ENCODE measurements at places on chromosomes 4 and X.

DNA sequence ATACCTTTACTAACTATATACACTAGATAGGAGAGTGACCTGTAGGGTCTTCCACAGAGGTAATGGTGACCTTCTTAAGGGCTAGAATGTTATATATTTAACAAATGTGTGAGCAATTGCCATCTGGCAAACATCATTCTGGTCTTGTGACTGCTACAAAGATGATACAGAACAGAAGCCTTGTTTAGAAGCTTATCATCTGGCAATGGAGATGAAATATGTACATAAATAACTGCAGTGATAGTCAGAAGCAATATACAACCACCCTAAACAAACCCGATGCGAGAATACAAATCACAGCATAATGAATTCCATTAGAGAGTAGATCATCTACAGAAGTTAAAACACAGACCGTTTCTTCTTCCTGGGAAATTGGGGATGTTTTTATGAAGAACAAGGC lies 952.7 kb upstream of the SLIT2 start:
- H3K4me3 ChIP-seq = no peak overlapping the region
- H3K4me1 ChIP-seq = no peaks in the 10 kb centered on the region
- H3K27ac ChIP-seq = no peak overlapping the region
- no peaks in the 10 kb centered on the region for H3K36me3 ChIP-seq
- H3K27me3 ChIP-seq = no peaks in the 10 kb centered on the region

GRCh38 chr4:176641237-176641636 lies 151.5 kb downstream of the VEGFC start:
- no peak overlapping the region for H3K27ac ChIP-seq
- H3K27me3 ChIP-seq = no peaks in the 10 kb centered on the region
- no peaks in the 10 kb centered on the region for H3K4me1 ChIP-seq
- no peak for DNase-seq
- no peak overlapping the region for H3K4me3 ChIP-seq

GRCh38 chr4:185955826-185956543 lies 113.0 kb upstream of the TLR3 start:
- no peak overlapping the region for H3K4me3 ChIP-seq
- peak overlapping the region; percentile 50 for H3K27ac ChIP-seq
- peak; percentile 42 for DNase-seq
- H3K4me1 ChIP-seq = peaks cover 3% of the 10 kb centered on the region
- H3K27me3 ChIP-seq = no peaks in the 10 kb centered on the region

DNA sequence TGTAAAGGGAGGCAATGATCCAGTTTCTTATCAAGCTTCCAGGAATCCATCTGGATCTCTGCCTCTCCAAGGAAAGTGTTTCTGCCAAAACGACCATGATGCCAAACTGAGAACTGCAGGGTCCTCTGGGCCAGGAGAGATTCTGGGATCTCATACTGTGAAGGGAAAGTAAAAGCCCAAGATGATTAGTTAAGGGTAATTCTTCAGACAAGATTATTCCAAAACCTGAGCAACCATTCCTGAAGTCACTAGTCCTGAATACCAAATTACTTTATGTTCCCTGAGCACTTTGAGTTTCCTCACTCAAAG lies 42.0 kb downstream of the SRPX2 start:
- no peaks in the 10 kb centered on the region for H3K4me1 ChIP-seq
- DNase-seq = no peak
- no peak overlapping the region for H3K27ac ChIP-seq
- no peaks in the 10 kb centered on the region for H3K36me3 ChIP-seq
- H3K4me3 ChIP-seq = no peak overlapping the region
- H3K27me3 ChIP-seq = no peaks in the 10 kb centered on the region

DNA sequence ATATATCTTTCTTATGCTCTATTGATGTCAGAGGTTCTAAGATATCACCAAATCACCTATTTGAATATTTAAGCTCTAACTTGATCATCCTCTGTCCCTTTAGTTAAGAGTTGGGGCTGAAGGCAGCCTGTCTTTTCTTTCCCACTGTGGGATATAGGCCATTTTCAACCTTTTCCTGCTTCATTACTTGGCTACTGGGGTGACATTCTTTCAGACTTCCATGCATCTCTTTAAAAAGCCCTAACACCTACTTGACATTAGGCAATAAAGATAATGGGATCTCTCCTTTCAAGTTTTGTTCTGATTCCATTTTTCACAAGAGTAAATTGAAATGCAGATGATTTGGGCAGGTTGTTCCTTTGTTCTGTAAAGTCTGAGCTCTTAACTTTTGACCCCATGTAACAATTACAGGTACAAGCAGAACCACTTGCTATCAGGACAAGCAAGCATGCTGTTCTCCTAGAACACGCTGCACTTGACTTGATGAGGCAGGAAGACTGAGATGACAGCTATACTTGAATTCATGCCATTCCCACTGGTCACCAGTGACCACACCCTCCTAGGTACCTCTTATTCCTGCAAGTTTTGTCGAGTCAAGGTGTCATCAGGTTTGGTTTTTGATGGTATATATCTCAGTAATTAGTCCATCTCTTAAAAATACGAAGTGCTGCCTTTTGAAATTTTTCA lies 18.2 kb downstream of the HOPX start:
- H3K27me3 ChIP-seq = peaks cover 2% of the 10 kb centered on the region
- no peaks in the 10 kb centered on the region for H3K36me3 ChIP-seq
- H3K4me1 ChIP-seq = peaks cover 2% of the 10 kb centered on the region
- no peak for DNase-seq

GRCh38 chr4:2009651-2010233 lies 968 bp upstream of the NELFA start:
- H3K27ac ChIP-seq = peak overlapping the region; percentile 96
- H3K4me3 ChIP-seq = peak overlapping the region; percentile 88
- H3K27me3 ChIP-seq = no peaks in the 10 kb centered on the region
- H3K36me3 ChIP-seq = peaks cover 27% of the 10 kb centered on the region

GRCh38 chr4:44760142-44760898 lies 34.0 kb upstream of the GNPDA2 start:
- H3K27ac ChIP-seq = no peak overlapping the region
- no peaks in the 10 kb centered on the region for H3K27me3 ChIP-seq
- no peaks in the 10 kb centered on the region for H3K4me1 ChIP-seq

DNA sequence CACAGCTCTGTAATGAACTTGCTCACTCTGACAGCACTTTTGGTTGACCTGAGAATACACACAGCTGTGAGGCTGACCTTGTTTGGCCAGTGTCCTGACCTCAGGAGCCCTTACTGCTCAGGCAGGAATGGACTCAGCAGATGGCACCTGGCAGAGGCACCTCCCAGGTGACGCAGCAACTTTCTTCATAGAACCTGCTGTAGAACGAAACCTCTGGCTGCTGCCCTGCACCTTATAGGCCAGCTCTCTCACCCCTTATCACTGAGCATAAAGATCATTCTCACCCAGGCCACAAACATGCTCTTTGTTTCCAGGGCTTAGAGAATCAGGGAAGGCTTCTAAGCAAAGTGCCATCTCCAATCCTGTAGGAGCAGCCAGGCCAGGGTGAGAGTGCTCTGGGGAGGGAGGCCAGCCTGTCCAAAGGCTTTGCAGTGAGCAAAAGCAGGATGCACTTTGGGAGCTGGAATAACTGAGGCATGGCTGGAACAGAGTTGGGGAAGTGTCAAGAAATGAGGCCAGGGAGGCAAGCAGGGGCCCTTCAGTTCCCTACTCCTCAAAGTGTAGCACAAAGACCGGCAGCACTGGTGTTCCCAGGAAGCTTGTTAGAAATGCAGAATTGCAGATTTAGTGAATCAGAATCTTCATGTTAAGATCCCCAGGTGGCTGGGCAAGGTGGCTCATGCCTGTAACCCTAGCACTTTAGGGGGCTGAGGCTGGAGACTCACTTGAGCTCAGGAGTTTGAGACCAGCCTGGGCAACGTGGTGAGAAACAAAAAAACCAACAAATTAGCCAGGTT lies 13.3 kb upstream of the CENPU start:
- H3K27me3 ChIP-seq = peaks cover 5% of the 10 kb centered on the region
- no peak for DNase-seq

DNA sequence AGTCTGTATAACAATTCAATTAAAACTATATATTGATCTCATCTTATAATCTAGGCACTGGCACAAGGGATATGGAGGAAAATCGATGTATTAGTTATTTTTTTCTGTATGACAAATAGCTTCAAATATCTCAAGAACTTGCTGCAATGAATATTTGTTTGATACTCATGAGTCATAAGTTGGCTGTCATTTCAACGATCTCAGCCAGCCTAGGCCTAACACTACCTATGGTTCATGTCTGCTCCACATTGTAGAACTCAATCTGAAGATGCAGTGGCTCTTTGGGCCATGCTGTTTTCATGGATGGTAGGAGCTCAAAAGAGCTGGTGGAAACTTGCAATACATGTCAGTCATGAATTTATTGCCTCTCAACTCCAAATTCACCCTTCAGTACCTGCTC lies 44.7 kb downstream of the MAGEB17 start:
- H3K36me3 ChIP-seq = no peaks in the 10 kb centered on the region
- H3K27me3 ChIP-seq = no peaks in the 10 kb centered on the region
- no peak overlapping the region for H3K27ac ChIP-seq
- no peak overlapping the region for H3K4me3 ChIP-seq
- H3K4me1 ChIP-seq = no peaks in the 10 kb centered on the region
